ENCODE measurements at places on chromosomes 16 and 17.

- no peak for DNase-seq
These were observed 2.0 kb upstream of the ABCC3 start for GRCh38 chr17:50632637-50633036.

GRCh38 chr17:79338604-79339003 is 264.0 kb downstream of the ENGASE start:
- DNase-seq = no peak

DNA sequence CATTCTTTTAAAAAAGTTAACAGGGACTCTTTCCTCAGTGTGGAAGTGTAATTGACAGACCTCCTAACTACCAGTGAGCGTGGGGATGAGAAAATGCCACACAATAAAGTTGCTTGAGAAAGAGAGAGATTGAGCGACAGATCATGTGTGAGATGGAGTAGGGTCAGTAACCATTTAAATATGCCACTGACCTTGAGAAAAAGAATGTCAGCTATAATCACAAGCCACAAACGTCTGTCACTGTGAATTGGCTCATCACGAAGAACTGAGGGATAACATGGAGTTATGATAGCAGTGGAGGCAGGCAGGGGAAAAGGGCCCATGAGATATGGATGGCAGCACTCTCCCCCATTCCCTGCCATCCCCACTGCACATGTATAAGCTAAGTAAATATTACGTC is 253.9 kb downstream of the SLC39A11 start:
- DNase-seq = no peak

DNA sequence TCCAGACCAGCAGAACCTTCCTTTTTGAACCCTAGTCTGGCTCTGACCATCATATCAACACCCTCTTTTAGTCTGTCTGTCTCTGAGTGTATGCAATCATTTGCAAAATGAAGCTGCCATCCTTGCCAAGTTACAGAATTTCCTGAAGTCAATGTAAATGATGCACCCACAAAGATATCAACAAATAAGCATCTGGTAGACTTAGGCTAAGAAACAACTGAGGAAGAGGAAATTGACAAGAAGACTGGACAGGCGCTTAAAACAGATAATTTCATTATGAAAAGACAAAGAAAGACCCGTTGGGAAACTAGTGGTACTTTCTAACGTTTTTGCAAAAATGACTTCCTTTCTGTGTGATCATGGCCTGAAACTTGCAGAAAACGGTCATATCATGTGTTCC is 24.7 kb upstream of the CIITA start:
- DNase-seq = no peak

DNA sequence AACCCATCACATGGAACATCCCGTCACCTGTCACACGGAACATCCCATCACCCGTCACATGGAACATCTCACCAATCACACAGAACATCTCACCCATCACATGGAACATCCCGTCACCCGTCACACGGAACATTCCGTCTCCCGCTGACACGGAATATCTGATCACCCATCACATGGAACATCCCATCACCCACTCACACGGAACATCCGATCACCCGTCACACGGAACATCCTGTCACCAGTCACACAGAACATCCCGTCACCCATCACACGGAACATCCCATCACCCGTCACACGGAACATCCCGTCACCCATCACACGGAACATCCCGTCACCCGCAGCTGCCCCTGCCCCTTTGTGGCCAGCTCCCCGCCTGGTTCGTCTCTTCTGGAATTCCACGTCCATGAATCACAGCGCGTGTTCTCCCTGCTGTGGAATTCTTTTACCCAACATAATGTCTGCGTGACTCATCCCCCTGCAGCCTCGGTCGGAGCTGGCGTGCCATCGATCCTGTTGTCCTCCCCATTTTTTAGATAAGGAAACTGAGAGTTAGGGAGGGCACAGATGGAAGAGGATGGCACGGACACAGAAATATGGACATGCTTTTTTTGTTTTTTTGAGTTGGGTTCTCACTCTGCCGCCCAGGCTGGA is 5.6 kb downstream of the CPNE7 start:
- DNase-seq = no peak

- DNase-seq = peak; percentile 32
These were observed 17.1 kb upstream of the CCR7 start for GRCh38 chr17:40582328-40582901.

DNA sequence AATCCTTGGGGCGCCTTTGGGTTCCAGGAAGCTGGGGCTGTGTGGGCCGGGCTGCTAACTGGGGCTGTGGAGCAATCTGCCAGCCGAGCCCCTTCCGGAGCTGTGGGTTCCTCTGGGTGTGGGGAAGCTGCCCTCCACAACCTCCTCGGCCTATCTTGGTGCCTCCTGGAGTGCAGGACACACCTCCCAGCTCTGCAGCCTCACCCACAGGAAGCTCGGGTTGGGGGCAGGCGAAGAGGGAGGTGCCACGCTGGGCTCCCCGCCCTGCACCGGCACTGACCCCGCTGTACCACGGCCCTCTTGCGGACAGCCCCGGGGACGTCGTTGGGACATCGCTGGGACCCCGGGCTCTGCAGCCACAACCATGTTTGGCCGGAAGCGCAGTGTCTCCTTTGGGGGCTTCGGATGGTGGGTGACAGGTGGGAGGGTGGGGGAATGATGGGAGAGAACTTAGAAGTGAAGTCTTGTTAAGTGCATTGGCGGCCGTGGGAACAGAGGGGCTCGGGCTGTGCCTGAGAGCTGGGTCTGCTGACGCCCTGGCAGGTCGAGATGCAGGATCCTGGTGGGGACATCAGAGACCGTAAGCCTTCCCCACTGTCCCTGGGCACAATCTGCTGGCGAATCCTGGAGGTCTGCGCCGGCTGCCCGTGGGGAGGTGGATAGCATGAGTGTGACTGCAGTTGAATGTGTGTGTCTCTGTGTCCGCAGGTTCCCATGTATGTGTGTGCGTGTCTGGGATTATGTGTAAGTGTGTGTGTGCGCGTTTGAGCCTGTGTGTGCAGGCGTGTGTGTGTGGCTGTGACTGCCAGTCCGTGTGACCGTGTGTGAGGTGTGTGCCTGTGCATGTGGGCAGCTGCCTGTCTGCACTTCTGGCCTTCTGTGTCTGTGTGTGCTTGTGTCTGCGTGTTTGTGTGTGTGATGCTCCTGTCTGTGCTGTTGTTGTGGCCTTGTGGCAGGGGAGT is at the start of gene RAP1GAP2:
RAP1GAP2 (plus strand) TSS at position 275 of the 962 bp plus-strand sequence; CDS start at position 365, 90 bp downstream.
- DNase-seq = peak; percentile 46

- no peak for DNase-seq
These were observed 79.8 kb upstream of the CDC42EP4 start for GRCh38 chr17:73391331-73392265.

DNA sequence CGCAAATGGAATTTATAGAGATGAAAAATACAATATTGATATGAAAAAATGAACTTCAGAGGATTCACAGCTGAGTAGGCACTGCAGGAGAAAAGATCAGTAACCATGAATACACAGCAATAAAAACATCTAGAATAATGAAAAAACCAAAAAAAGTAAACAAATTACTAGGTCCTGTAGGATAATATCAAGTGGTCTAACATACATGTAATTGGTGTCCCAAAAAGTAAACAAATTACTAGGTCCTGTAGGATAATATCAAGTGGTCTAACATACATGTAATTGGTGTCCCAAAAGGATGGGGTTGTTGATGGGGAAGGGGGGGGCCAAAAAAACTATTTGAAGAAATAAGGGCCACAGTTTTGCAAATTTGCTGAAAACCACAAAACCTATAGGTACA is 43.4 kb downstream of the ZNF18 start:
- DNase-seq = no peak

- no peak for DNase-seq
These were observed 485 bp downstream of the DNAJA3 start for GRCh38 chr16:4426021-4426684.

GRCh38 chr17:62966426-62967204 is 580 bp downstream of the TANC2 start:
- DNase-seq = no peak

GRCh38 chr16:10182222-10183053 is at the start of gene GRIN2A:
GRIN2A (minus strand) TSS chr16:10182428; CDS start chr16:10180411, 2,017 bp downstream.
- no peak for DNase-seq

- no peak for DNase-seq
These were observed 12.0 kb upstream of the BCAS3 start for GRCh38 chr17:60665602-60666001.

DNA sequence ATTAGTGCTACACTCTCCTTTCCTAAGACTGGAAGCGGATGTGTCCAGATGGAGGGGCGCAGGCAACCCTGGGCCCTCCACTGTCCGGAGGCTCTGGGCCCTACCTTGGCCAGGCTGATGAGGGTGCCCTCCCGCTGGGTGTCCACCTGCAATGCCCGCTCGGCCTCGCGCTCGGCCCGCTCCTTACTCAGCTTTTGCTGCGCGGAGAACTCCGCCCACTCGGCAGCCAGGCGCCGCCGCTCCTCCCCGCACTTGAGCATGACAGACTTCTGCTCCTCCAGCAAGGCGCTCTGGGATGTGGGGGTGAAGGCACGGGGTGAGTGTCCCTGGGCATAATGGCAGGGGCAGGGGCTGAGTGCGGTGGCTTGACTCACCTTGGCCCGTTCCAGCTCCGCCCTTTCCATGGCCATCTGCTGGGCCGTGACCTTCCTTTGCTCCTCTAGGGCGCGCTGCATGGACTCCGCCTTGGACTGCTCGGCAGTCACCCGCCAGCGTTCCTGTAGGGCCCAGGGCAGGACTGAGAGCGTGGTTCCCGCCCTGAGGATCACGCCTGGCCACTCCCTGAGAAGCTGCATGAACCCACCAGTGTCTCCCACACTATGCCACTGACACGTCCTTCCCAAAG is 10.1 kb upstream of the MRPL38 start:
- DNase-seq = no peak
